Stimulated activated CD4-positive, alpha-beta T cell treated with anti-CD3 and anti-CD28 coated beads, Interleukin-1b, Interleukin-23, amount 100 ng/mL, for 24 hours (primary cell): ENCODE measurements at places on chromosomes 2 and 18.

DNA sequence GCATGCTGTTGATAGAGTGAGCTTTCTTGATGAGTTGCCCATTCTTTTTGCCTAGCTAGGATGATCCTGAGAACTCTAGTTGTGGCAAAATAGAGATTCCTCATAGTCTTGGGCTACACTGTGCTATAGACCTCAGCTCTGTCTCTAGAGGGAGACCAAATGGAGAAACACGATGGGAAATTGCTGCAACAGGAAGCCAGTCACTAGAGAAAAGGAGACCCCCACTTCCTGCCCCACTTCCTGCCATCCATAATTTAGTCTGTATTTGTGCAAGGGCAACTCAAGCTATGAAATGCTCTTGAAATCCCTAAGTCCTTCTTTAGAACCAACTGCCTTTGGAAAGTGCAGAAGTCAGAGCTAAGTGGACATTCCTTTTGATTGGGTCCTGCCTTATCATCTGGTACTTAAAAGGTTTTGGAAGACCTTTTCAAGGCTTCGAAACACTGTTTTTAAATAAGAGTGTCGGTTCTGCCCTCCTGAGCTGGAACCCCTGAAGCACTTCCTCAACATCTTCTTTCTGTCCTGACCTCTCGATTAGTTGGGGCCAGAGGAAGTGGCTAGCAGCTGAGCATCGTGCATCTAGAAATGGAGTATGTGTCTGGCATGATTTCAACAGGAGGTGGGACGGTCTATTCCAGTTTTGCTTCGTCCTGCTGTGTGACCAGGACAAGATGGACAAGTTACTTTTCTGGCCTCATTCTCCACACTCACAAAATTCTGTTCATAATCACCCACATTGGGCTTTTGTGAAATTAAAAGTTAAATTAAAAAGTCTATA lies 8.6 kb upstream of the KCNE4 start:
- no peak for DNase-seq

- no peak for DNase-seq
Observed at GRCh38 chr18:74229891-74230290, 61.9 kb downstream of the CYB5A start.

- no peak for DNase-seq
Observed at GRCh38 chr2:152028182-152028862, 70.5 kb downstream of the CACNB4 start.

GRCh38 chr18:8151181-8151580 lies 458.1 kb upstream of the RAB12 start:
- no peak for DNase-seq

DNA sequence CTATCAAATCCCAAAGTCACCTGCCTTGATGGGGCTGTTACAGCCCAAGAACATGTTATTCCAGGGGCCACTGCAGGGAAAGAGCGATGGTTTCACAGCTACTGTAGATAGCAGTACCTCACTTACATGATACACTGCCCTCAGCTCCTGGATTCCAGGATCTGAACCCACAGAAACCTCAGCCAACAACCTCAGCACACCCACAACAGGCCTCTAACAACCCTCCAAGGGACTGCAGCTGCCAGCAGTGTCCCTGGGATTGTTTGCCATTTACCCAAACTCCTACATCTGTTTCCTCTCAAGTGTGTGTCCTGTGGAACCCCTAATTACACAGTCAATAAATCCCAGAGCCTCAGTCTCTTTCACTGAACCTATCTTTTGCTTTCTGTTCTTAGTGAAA lies 28.2 kb downstream of the OSBPL1A start:
- no peak for DNase-seq

- no peak for DNase-seq
Observed at GRCh38 chr2:112032689-112033465, 22.2 kb upstream of the TMEM87B start.

- DNase-seq, result no peak
Observed at GRCh38 chr2:36441816-36442215, 86.2 kb downstream of the CRIM1 start.

DNA sequence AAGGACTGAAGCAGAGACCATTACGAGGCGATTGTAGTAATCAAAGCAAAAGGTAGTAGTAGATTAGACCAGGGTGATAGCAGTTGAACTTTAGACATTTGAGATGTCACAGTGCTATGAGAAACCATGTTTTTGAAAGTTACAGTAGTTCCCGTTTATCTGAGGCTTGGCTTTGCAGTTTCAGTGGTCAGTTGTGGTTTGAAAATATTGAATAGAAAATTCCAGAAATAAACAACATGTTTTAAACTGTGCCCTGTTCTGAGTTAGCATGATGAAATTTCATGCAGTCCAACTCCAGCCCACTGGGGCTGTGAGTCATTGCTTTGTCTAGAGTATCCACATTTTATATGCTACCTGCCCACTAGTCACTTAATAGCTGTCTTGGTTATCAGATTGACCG lies 47.5 kb downstream of the ZNF638 start:
- DNase-seq, result no peak

GRCh38 chr2:47751856-47752414 lies 31.0 kb upstream of the MSH6 start:
- DNase-seq, result no peak

DNA sequence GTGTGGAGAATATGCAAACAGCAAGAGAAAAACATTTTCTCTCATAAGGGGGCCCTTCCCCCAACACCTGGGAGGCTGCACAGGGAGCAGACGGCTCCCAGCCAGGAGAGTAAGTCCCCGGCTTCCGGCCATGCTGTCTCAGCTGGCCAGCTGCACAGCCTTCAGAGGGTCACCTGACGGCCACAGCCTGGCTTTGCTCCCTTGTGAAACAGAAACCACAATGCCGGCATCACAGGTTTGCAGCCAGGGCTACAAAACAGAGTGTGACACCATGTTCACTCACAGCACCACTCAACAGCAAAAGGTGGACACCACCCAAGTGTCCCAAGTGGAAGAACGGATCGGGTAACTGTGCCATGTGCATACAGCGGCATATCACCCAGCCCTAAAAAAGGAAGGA lies 86.9 kb upstream of the GPC1 start:
- DNase-seq, result no peak

- DNase-seq, result no peak
Observed at GRCh38 chr2:239294571-239295054, 106.2 kb downstream of the HDAC4 start.

- DNase-seq, result no peak
Observed at GRCh38 chr2:63788071-63788470, 53.6 kb upstream of the UGP2 start.

- no peak for DNase-seq
Observed at GRCh38 chr2:240425236-240425615, 10.2 kb upstream of the GPC1 start.

- DNase-seq, result no peak
Observed at GRCh38 chr2:30713698-30714097, 93.5 kb downstream of the CAPN13 start.

GRCh38 chr2:200613692-200614091 lies 27.9 kb downstream of the AOX1 start:
- no peak for DNase-seq

DNA sequence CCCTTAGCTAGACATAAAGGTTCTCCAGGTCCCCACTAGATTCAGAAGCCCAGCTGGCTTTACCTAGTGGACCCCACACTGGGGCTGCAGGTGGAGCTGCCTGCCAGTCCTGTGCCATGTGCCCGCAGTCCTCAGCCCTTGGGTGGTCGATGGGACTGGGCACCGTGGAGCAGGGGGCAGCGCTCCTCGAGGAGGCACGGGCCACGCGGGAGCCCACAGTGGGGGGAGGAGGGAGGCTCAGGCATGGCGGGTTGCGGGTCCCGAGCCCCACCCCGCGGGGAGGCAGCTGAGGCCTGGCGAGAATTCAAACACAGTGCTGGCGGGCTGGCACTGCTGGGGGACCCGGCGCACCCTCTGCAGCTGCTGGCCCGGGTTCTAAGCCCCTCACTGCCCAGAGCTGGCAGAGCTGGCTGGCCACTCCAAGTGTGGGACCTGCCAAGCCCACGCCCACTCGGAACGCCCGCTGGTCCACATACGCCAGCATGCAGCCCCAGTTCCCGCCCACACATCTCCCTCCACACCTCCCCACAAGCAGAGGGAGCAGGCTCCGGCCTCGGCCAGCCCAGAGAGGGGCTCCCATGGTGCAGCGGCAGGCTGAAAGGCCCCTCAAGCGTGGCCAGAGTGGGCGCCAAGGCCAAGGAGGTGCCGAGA lies 119.7 kb upstream of the NRXN1 start:
- no peak for DNase-seq

DNA sequence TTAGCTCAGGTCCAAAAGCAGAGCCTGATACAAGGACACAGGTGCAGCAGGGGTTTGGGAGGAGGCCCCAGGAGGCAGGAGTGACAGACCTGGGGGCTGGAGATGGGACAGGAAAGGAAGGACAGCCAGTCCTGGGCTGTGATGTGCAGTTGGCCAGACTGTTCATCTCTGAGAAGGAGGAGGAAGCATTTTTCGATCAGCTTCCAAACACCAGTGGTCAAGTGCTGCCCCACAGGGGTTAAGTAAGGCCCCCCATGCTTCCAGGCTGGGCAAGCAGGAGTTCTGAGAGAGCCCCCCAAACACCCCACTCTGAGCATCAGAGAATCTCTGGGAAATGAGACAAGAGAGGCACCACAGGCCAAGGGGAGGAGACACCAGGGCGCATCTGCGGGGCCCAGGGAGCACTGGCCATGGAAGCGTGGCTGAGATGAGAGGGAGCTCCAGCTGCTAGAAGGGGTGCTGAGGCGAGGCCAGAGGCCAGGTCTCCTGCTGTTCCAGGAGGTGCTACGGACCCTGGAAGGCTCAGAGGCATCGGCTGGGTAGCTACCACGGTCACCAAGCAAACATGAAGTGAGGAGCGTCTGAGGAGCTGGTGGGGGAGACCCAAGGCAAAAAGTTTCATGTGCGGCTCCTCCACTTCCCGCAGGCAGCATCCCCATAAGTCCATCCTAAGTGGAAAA lies 5.6 kb upstream of the HDAC4 start:
- DNase-seq, result no peak

DNA sequence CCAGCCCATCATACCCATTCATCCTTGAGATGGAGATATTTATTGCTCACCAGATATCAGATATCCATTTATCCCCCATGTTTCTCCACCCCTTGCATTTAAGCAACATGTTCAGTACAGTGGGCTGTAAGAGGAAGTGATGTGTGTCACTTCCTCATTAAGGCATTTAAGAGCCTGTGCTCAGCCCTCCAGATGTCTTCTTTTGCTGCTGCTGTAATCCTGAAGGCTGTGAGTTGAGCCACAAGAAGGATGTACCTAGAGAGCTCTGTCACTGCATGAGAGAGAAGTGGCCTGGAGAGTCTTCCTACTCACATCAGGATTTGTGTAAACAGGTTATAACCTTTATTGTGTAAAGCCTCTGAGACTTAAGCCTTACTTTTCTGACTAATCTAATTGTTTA lies 151.8 kb upstream of the UNC80 start:
- DNase-seq, result no peak

GRCh38 chr18:70423120-70423519 lies 134.3 kb downstream of the SOCS6 start:
- DNase-seq, result no peak

DNA sequence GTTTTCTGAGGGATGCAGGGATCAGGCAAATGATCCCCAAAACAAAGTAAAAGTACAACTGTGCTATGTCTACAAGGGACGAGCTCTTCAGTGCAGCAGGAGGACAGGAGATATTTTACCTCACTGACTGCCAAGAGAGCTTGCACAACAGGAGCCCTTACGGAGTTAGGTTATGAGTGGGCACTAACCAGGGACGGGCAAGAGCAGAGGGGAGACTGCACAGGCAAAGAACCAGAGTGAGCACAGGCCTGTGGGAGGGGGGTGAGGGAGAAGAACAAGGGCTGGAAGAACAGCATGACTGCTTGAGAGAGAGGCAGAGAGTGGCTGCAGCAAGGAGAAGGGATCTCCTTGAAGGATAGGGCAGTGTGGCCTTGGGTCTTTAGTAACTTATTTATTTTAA lies 101.1 kb upstream of the PID1 start:
- no peak for DNase-seq

- DNase-seq, result no peak
Observed at GRCh38 chr2:195049372-195050031, 607.5 kb upstream of the SLC39A10 start.
